ENCODE measurements at places on chromosomes 6 and 20.
A peak's percentile ranks its signal among the peaks of the same experiment; 100 is the strongest.

- DNase-seq: peak; percentile 29
Observed at GRCh38 chr6:87588756-87589407, 905 bp downstream of the RARS2 start.

- peak; percentile 76 for DNase-seq
Observed at GRCh38 chr6:27161946-27162603, 85.4 kb upstream of the PRSS16 start.

DNA sequence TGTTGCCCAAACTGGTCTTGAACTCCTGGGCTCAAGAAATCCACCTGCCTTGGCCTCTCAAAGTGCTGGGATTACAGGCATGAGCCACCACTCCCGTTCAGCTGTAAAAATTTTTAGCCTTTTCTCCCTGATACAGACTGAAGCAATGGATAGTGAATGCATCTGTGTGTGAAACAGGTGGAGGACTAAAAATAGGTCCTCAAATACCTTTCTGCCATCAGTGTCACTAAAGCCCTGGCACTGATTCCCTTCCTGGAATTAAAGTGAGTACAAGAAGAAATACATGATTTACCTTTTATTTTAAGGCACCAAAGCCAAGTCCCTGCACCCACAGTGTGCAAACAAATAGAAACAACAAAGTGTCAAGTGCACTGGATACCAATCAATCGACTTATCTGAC lies 25.1 kb downstream of the TULP4 start:
- DNase-seq: no peak

GRCh38 chr6:79467716-79468115 lies 69.5 kb downstream of the LCA5 start:
- no peak for DNase-seq

DNA sequence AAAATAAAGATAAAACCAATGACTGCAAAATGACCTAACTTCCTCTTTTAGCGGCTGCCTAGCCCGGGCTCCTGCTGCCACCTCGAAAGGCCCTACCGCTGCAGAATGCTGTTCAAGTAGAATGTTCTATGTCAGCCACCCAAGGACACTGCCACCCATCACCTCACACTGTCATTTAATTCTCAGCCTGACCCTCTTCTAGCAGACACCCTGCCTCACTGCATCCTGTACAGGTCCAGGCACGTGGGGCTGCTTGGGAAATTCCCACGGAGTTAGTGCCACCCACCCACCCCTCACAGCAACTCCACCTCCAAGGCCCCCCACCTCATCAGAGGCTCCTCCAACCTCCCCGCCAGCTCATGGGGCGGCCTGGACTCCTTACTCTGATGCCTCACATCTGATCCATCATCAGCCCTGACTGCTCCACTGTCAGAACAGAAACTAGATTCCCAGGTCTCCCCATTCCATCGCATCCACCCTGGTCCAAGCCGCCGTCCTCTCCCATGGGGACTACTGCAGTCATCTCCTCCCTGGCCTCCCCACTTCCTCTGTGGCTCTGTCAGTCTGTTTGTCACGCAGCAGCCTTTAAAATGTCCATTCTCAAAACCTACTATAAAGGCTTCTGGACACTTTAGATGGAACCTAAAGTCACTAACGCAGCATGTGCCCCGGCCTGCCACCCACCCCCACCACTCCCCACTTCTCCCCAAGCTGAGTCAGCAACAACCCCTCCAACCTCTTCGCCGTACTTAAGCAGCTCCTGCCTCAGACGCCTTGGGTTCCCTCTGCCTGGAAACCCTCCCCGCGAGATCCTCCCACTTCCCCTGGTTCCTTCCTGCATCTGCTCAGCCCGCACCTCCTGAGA lies 17.0 kb downstream of the NFATC2 start:
- peak; percentile 47 for DNase-seq

DNA sequence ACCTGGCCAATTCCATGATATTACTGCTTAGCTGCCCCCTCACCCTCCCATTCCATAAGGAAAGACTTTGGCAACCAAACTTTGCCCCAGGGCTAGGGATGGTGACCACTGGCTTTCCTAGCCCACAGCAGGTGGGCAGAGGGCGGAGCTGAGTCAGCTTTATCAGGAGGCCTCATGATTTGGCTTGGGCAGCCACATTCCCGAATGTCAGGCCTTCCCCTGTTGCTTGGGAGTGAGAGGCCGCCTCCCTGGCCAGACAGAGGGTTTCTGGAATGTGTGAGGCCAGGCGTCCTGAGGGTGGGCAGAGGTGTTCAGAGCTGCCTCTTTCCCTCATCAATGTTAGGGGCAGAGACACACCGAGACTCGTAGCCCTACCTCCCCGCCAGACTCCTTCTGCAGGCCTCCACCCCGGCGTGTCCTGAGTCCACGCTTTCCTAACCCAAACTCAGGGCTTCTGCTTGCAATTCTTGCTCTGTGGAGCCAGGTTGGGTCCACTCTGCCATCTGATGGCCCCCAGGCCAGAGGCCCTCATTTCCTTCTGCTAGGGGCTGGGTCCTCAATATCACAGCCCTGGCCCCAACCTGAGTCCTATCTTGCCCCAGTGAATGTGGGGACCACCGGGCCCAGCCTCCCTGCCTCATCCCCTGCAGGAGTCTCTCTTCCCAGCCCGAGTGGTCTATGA lies 19.3 kb downstream of the UQCC2 start:
- DNase-seq: no peak

DNA sequence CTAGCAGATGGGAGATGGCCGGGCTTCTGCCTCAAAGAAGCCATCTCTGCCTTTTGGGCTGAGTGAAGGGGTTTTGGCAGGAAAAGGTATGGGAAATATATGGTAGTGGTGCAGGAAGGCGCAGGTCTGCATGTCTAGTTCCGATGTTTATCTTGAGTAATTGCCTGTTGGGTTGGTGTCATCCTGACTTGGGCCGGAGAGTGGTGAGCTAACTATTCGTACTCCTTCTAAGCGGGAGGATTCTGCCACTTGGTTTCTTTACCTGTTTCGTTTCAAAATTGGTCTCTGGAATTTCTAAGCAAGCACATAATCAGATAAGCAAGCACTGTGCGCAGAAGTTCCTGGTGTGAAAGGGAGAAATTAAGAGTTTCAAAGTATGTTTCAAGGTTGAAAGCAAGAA lies 229.6 kb downstream of the SAMD5 start:
- DNase-seq: no peak

- peak; percentile 69 for DNase-seq
Observed at GRCh38 chr6:31497531-31498476, at the start of gene MICB. Gene MICB, plus strand, starts transcription at chr6:31498145. Its CDS starts 49 bp downstream, at chr6:31498194.

All from fibroblast of skin of right biceps (primary cell).